Right lobe of liver (tissue), 6 donors: ENCODE measurements at places on chromosomes 13 and 19.

GRCh38 chr13:38135592-38135991 is 214.1 kb upstream of the UFM1 start:
- DNase-seq = no peak

- DNase-seq = no peak
These were observed 13.3 kb downstream of the EFNB2 start for GRCh38 chr13:106522112-106522705.

- no peak for DNase-seq
These were observed 34.9 kb downstream of the ZNF726 start for GRCh38 chr19:23949611-23950010.

GRCh38 chr13:67776151-67776550 is 546.0 kb upstream of the PCDH9 start:
- no peak for DNase-seq

DNA sequence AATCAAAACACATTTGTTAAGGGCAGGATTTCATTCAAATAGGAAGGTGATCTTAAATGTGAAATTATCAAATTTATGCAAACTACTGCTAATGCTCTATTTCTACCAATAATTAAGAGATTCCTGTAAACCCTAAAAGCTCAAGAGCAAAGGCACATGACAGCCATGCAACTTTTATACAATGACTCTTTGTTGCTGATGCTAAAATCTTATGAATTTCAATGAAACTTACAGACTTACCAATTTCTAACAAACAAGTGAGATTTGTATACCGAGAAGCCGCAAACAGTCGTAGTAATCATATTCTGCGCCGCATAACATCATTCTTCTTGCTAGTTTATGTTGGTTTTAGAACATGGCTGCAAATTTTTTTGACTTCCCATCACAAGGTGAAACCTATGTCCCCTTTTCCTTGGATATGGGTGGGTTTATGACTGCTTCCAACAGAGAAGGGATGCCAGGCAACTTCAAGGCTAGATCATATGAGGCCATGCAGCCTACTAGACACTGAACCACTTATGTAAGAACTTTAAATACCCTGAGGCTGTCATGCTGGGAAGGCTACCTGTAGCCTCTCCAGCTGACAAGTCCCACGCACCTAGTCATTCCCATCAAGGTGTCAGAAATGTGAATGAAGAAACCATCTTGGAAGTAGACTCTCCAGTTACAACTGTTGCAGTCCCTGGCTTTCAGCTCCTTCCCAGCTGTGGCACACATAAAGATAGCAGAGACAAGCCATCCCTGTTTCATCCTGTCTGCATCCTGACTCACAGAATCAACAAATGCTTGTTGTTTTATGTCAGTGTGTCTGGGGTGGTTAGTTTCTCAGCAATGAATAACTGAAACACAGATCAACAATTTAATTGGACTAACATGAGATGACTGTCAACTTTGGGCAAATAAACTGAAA is 42.0 kb downstream of the LNX2 start:
- no peak for DNase-seq

DNA sequence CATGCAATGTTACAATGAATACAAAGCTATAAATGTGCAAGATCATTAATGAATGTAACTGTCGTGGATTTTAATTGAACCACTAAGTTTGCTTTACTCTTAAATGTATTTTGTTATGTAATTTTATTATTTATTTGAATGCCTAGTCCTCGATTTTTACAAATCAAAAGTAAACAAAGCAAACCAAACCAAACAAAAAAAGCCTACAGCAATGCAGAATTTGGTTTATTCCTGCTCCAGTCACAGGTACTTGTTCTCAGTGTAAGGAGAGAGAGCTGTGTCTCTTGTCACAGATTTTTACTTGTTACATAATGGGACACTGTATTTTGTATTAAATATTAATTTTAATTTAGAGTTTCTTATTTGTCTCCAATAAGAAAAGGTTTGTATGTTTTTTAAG is 584.3 kb upstream of the SLITRK6 start:
- no peak for DNase-seq

DNA sequence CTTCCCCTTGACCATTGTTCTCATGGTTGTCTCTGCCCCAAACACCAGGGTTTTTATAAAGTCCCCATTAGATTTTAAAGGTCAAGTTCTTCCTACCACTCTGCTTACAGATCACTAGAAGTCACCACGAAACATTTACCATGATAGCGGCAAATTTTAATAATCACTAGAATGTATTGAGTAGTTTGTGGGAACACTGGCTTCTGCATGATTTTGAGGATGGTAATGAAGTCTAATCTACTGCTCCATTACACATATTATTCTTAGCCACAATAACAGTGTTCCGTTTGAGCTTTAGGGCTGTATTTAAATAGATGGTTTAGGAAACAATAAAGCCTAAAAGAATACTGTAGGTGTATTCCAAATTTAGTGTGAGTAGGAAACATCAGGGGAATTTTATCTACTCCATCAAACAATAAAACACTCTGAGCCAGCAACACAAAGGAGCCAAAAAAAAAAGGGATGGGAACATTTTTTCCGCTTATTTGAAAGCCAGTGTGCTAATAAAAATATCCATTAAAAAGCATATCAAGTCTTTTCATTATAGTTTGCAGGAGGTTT is 49.7 kb downstream of the KLF12 start:
- DNase-seq = no peak

DNA sequence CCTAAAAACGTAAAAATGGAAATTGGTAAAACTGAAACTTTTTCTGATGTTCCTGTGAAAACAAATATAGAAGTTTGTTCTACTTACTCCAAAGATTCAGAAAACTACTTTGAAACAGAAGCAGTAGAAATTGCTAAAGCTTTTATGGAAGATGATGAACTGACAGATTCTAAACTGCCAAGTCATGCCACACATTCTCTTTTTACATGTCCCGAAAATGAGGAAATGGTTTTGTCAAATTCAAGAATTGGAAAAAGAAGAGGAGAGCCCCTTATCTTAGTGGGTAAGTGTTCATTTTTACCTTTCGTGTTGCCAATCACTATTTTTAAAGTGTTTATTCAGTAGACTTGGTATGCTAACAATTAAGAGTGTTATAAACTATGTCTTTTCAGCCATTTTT is 25.6 kb downstream of the BRCA2 start:
- no peak for DNase-seq

DNA sequence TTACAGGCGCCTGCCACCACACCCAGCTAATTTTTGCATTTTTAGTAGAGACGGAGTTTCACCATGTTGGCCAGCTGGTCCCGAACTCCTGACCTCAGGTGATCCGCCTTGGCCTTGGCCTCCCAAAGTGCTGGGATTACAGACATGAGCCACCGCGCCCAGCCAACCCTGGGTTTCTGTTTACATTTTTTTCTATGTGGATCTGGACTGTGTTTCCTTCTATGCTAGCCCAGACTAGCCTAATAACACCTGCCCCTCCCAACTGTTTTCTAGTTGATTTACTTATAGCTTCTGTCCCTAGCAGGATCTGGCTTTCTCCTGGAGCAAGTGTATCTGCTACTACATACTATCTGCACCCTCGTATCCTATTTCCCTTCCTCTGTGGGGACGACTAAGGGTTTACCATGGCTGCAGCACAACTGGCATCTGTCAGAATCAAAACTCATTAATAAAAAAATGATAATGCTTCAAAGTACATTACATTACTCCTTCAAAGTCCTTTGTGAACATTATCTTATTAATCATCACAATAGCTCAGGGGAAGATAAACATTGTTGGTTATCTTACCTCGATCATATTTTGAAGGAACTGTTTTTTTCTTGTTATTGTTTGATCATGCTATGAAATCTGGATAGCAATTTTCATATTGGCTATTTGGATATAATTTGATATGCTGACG is 228.3 kb downstream of the KLF5 start:
- DNase-seq = no peak

- no peak for DNase-seq
These were observed 31.6 kb downstream of the SYT3 start for GRCh38 chr19:50607874-50608785.

DNA sequence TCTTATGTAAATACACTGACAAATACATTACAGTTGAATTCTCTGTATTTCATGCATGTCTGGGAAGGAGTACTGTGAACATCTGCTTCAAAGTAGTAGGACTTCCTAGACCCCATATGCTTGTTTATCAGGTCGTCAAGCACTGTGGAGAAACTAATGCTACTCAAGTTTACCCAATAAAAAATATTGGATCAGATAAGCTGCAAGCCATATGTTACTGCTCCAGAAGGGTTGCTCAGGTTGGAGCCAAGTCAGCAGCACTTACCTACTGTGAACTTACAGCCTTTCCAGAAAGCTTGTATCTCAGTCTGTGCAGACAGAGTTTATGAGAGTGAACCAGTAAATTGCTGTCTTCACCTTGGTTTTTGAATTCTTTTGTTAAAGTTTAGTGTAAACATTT is 36.2 kb downstream of the SLAIN1 start:
- DNase-seq = no peak

DNA sequence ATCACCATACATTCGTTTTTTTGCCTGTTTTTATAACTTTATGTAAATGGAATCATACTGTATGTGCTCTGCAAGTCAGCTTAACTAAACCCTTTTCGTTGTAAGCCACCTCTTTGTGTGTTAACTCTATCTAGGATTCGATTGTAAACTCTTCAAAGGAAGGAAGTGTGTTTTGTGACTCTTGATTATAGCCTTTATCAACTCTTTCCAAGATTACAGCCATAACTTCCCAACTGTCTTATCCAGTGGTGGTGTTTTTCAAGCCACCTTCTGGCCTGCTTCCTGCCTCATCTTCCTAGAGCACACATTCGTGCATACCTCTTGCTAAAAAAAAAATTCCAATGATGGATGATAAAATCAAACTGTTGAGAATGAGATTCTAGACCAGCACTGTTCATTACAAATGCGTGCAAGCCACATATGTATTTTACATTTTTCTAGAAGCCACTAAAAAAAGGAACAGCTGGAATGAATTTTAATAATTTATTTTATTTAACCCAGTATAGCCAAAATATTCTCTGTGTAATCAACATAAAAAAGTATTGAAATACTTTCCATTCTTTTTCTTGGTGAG is 12.0 kb upstream of the FBXL3 start:
- DNase-seq = no peak
